ENCODE measurements at places on chromosomes 3 and 15.
A peak's percentile ranks its signal among the peaks of the same experiment; 100 is the strongest.

- DNase-seq = no peak
These were observed 6.2 kb downstream of the TMEM40 start for GRCh38 chr3:12752809-12753208.

DNA sequence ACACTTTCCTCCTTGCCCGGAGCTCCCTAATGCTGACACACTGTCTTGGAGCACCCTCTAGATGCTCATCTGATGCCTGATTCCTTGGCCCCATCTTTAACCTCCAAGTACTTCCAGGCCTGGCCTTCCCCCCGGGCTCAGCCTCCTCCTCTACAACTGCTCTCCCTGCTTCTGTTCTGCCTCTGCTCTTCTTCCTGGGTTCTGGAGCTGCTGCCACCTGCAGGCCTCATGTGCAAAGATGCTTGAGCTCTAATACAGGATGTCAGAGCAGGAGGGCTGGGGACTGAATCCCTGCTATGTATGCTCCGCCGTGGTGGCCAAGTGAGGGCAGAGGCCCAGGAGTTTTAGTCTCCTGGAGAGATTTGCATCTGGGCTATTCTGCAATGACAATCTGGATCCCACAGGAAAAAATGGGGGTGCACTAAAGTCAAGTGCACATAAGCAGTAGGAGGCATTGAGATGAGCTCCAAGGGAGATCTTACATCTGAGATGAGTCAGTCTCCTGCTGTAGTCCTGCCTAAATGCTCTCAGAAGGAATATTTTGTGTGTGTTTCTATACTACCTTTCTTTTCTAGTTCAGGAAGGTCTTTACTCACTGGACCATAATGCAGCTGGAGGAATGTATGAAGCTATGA lies 296.3 kb downstream of the UACA start:
- DNase-seq = peak; percentile 30

DNA sequence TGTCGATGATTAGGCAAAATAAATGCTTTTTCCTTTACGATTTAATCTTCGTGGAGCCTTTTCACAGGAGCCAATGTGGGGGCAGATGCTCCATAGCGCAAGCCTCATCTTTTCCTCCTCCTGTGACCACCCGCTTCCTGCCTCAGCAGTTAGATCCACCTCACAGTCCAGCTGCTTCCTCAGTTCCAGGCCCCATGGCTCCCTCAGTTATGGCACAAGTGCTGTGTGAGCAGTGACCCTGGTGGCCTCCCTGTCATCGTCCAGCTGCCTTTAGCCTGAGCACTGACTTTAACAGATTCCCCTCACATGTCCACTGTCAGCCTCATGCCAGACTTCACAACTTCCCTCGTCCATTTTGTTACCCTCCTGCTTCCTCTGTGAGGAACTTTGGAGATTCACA lies 424.6 kb upstream of the GBE1 start:
- no peak for DNase-seq

DNA sequence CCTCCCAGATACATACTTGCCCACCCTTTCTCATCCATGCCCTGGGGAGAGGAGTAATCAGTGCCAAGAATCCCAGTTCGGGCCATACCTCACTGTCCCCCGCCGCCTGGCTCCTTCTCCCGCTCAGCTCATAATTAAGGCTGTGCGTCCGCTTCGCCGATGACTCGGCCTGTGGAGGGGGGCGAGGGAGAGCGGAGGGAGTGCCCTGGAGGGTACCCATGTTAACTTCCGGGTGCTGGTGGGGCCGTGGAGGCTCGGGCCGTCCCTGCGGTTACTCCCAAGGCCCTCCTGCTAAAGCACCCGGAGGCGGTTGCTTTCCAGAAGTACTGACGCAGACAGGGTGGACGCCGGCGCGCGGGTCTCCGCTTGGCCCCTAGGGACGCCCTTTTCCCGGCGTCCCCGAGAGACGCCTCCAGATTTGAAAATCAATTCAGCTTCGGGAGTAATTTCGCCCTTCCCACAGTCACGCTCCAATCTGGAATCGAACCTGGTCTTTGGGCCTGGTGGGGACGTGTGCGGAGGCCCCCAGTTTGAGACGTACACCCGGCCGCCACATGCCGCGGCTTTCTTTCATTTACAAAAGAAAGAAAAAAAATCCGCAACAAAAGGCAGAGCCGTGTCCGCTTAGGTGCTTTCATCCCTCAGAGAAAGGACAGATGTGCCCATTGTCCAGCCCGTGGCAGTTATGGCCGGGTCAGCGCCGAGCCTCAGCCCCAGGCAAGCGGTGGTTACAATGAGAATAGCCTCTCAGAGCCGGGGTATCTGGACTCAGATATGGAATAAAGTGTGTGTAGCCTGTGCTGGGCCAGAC lies 1.0 kb upstream of the ONECUT1 start:
- no peak for DNase-seq

DNA sequence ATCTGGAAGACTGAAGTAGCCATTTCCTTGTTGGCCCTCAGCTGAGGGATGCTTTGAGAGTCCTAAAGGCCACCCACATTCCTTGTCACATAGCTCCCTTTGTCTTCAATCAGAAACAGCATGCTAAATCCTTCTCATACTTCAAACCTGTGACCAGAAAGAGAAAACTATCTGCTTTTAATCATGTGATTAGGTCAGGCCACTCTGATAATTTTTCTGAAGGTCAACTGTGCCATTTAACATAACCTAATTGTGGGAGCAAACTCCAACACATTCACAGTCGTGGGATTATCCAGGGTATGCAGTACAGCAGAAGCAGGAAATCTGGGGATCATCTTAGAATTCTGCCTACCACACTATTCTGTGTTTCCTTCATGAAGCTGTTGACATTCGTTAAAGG lies 223.9 kb upstream of the NR2E3 start:
- no peak for DNase-seq

- no peak for DNase-seq
These were observed 45.4 kb upstream of the TERB2 start for GRCh38 chr15:44910981-44911625.

DNA sequence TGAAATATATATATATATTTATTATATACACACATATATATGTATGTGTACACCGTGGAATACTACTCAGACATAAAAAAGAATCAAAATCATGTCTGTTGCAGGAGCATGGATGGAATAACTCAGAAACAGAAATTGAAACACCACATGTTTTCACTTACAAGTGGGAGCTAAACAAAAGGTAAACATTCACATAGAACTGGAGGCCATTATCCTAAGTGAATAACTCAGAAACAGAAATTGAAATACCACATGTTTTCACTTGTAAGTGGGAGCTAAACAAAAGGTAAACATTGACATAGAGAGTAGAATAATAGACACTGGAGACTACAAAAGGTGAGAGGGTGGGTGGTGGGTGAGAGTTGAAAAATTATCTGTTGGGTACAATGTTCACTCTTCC lies 171.5 kb upstream of the GOLIM4 start:
- no peak for DNase-seq

DNA sequence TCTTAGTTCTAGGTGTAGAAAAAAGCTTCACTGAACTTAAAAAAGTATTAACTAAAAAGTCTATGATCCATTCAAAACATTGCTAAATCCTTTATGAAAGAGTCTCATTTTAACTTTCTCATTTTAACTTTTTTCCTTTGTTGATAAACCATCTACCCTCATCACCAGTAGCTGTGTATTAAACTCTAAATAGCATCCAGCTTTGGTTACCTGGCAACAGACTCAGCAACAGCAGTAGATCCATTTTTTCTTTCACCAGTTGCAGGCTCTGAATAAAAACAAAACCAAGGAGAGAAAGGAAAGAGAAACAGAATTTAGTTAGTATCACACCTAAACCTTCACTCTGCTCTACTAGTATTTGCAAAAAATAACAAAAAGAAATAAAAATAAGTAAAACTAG lies 51.6 kb downstream of the TP53BP1 start:
- DNase-seq = no peak

DNA sequence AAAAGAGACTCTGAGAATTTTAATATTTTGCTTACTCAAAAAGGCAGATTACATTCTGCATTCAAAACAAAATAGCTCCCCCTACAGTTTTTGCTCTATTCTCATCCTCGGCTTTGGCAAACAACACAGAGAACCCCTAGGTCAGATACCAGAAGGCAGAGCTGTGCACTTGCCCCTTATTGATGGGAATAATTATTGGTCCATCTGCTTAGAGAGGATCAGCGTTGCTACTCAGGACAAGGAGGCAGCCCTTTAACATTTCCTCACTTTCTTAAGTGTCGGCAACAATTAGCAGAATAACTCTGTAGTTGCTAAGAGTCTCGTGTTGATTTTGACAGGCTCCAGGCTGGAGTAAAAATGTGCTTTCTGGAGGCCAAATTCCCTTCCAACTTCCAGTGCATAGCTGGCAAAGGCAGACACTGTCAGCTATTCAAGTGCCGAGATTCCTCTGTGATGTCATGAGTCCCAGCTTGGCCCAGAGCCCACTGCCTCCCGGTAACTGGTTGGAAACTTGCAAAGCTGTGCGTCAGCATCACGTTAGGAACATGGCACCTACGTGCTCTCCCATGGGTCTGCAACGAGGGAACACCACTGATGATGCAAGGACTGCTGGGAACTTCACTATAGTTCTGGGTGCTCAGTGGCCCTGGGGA lies 482.7 kb upstream of the ADAMTS9 start:
- peak; percentile 58 for DNase-seq

- no peak for DNase-seq
These were observed 17.5 kb downstream of the MAP1A start for GRCh38 chr15:43534897-43535296.

GRCh38 chr3:141360888-141361598 lies 7.3 kb upstream of the ZBTB38 start:
- no peak for DNase-seq

DNA sequence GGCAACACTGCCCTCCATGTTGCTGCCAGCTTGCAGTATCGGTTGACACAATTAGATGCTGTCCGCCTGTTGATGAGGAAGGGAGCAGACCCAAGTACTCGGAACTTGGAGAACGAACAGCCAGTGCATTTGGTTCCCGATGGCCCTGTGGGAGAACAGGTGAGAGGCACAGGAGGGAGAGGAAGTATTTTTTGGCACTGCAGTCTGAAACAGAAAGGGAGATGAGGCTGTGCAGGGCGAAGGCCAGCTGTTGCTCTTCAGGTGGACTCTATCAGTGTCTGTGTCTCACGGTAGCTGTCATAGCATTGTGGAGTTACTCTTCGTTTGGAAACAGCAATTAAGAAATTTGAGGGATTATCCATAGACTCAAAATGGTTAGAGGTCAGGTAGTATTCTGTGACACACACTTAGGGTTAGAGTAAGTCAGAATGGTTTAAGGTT lies 8.0 kb downstream of the NFKBIZ start:
- no peak for DNase-seq

DNA sequence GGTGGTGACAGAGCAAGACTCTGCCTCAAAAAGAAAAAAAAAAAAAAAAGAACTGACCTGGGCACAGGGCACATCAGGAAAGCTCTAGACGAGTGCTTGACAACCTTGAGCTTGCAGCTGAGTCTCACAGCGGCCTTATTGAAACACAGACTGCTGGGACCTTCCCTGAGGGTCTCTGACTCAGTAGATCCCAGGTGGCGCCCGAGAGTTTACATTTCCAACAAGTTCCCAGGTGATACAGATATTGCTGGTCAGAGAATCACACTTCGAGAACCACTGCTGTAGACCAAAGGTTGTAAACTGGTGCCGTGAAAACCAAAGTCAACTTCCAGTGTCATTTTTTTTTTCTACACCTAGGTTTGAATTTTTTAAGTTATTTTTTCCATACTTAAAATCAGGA lies 573.2 kb upstream of the MDFIC2 start:
- no peak for DNase-seq

GRCh38 chr3:30443756-30444673 lies 162.4 kb upstream of the TGFBR2 start:
- DNase-seq = no peak

DNA sequence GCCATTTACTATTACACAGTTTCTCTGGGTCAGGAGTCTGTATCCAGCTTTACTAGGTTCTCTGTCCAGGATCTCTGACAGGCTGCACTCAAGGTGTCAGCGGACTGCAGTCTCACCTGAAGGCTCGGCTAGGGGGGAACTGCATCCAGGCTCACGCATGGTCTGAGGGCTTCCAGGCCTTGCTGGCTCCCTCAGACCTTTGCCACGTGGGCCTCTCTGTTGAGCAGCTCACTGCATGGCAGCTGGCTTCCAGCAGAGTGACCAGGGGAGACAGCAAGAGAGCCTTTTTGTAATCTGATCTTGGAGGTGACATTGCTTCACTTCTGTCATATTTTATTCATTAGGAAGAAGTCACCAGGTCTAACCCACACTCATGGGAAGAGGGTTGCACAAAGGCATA lies 152.3 kb downstream of the CACNA2D3 start:
- no peak for DNase-seq

- DNase-seq = peak; percentile 20
These were observed 331 bp downstream of the RNU6-1 start for GRCh38 chr15:67839499-67839928.

GRCh38 chr3:196159952-196160804 lies 51.0 kb downstream of the ZDHHC19 start:
- DNase-seq = no peak

DNA sequence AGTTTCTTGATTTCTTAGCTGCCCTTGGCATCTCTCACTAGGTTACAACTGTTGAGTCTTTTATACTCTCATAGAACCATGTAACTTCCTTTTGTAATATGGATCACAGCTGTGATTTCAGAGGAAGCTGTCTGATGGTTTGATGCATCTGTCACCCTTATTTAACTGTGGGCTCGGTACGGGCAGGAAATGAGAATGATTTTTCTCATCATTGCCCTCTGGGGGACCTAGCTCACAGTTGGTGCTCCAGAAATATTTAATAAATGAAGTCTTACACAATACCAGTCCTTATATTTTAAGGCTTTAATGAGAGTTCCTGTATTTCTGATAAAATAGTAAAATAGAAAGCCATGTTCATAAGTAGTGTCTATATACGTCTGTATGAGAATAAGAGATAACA lies 151.2 kb downstream of the EBLN2 start:
- DNase-seq = no peak

GRCh38 chr3:64129581-64129980 lies 95.7 kb downstream of the PRICKLE2 start:
- DNase-seq = no peak

GRCh38 chr3:71673486-71673885 lies 51.7 kb downstream of the EIF4E3 start:
- DNase-seq = no peak

DNA sequence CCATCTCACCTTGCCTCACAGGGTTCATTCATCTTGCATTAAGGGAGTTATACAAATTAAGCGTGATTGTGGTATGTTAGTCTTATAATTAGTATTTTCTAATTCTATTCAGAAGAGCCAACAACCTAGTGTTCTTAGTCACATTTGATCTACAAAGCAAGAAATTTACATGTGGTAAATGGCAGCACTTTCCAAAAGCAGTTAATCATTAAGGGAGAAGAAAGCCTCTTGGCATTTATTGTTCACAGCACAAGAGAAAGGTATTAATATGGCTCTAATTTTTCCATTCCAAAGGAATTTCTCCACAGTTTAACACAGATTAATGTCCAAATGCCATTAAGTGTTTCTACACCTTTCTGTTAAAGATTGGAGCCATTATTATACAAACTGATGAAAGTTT lies 1077.1 kb downstream of the ZPLD1 start:
- no peak for DNase-seq

DNA sequence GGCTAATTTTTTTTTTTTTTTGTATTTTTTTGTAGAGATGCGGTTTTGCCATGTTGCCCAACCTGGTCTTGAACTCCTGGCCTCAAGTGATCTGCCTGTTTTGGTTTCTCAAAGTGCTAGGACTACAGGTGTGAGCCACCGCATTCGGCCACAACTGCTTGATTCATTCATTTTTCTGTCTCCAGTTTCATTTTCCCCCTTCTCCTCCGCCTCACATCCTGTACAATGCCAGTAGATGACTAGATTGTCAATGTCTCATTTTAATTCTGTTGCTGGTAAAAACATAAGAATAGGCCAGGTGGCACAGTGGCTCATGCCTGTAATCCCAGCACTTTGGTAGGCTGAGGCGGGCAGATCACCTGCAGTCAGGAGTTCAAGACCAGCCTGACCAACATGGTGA lies 12.0 kb upstream of the ZNF592 start:
- DNase-seq = no peak

GRCh38 chr15:35437157-35437556 lies 108.8 kb downstream of the DPH6 start:
- no peak for DNase-seq
